Natural killer cell treated with Interleukin-12 subunit alpha and Interleukin-12 subunit beta and Interleukin-15 and Interleukin-18, amount 100 ng/mL, for 72 hours (primary cell): ENCODE measurements at places on chromosomes 5 and 9. TPM values are rescaled to one million over a fixed set of nuclear protein-coding genes. Genes with fewer than 3 reads are reported as not detected.

DNA sequence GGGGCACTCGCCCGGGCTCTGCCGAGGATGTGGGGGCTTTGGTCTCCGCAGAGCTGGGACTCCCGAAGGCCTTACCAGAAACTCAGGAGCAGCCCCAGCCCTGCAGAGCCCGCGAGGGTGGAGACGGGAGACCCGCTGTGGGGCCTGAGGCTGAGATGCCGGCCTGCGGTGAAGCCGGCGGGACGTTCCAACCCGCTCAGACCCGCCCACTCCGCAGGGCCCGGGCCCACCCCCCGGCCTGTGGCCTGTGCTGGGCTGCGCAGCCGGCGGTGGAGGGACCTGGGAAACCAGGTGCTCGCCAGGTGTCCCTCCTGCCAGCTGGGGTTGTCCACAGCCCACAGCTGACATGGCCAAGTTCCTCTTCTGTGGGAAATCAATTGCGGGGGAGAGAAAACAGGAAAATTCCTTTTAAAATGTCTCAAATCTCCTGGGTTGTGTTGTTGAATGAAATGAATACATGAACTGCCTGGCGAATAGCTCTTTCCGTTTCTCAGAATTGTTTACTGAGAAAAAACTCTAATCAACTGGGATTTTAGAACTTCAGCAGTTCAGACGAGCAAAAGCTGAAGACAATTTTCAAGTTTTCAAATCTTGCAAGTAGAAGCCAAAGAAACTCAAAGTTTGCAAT lies 49.0 kb upstream of the IRX4 start:
- DNase-seq = no peak
- no peak overlapping the region for H3K4me3 ChIP-seq

GRCh38 chr5:63958654-63959053 lies 3.6 kb downstream of the HTR1A start:
- H3K4me3 ChIP-seq = no peak overlapping the region
- no peak for DNase-seq
- no peak overlapping the region for H3K27ac ChIP-seq
- H3K27me3 ChIP-seq = peaks cover 11% of the 10 kb centered on the region
- H3K36me3 ChIP-seq = peaks cover 13% of the 10 kb centered on the region

DNA sequence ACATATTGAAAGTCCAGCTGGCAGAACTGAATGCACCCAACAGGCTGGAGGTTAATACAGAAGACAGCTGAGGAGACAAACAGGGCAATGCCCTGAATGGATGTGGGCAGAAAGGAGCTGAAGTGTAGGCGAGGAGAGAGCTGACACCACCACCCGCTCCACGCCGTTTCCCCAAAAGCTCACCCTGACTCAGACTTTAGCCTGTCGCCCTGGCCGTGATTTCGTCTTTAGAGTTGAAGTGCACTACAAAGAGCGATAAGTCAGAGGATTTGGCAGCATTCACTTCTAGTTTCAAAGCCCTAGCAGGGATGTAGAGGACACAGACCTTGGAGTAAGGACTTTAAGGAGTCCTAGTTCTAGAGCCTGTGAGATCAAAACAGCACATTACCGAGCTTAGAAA lies 2.2 kb upstream of the ERAP1 start:
- no peak for DNase-seq
- no peaks in the 10 kb centered on the region for H3K27me3 ChIP-seq
- no peaks in the 10 kb centered on the region for H3K36me3 ChIP-seq
- H3K4me3 ChIP-seq = peak overlapping the region; percentile 55

DNA sequence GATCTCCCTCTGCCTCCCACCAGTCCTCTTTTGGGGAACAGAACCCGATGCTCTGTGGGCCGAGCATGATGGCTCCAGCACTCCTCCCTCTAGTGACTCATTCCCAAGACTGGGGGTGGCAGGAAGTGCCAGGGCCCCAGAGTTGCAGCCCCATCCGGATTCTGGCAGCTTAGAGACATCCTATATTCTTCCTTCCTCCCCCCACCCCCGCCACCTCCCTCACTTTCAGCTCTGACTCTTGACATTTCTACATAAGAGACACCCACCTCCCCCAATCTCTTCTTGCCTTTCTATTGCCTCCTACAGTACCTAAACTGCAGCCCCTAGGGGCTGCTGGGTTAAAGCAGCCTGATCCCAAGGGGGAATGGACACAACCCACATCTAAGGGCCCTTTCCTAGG lies 47.1 kb upstream of the MATR3 start:
- H3K27me3 ChIP-seq = no peaks in the 10 kb centered on the region
- H3K4me1 ChIP-seq = peaks cover 12% of the 10 kb centered on the region
- peak overlapping the region; percentile 52 for H3K27ac ChIP-seq

DNA sequence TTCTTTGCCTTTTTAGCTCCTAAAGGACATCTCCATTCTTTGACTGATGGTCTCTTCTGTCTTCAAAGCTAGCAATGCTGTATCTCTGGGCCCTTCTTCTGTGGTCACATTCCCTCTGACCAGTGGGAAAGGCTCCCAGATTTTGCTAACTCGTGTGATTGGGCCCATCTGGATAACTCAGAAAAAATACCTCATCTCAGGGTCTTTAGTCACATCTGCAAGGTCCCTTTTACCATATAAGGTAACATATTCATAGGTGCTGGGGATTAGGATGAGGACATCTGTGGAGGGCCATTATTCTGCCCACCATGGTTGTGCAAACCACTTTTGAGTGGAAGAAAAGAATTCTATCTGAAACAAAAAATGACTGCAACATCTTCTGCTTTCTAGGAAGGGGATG lies 76.3 kb upstream of the MAMDC2 start:
- no peaks in the 10 kb centered on the region for H3K36me3 ChIP-seq
- no peak overlapping the region for H3K4me3 ChIP-seq
- no peak overlapping the region for H3K27ac ChIP-seq
- H3K27me3 ChIP-seq = peaks cover 4% of the 10 kb centered on the region
- DNase-seq = no peak

DNA sequence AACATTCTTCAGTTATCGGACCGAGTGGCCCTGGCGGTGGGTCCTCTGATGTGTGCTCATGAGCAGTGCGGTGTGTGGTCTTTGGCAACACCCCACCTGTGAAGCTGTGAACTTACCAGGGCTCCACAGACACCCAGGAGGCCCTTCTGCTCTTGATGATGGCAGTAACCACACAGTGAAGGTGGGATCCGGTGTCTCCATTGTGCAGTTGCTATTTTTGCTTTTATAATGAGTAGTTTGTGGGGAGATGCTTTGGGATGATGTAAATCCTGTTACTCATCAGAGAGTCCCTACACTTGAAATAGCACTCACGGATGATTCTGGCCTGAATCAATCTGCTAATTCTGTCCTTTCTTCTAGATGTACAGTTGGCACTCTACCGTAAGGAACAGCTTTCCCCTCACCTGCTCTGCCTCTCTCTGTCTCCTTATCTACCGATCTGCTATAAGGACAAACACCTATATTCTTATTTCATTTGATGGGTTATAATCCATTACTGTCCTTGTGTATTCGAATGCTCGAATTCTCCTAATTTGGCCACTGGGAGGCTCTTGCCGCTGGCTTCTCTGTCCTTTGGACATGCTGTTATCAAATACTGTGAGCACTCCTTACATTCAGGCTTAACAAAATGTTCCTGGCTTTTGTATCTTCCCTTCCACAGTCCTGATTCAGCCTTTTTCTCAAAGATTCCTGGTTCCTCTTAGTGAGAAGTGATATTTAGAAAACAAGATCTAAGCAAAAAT lies 20.2 kb downstream of the ATPSCKMT start:
- H3K27ac ChIP-seq = no peak overlapping the region
- H3K4me1 ChIP-seq = no peaks in the 10 kb centered on the region
- H3K4me3 ChIP-seq = no peak overlapping the region
- H3K27me3 ChIP-seq = no peaks in the 10 kb centered on the region

- H3K27ac ChIP-seq = no peak overlapping the region
- no peaks in the 10 kb centered on the region for H3K4me1 ChIP-seq
- no peak for DNase-seq
- H3K4me3 ChIP-seq = no peak overlapping the region
Observed at GRCh38 chr5:137072361-137073115, 426.6 kb downstream of the SPOCK1 start.

GRCh38 chr5:136195971-136196820 lies 3.2 kb upstream of the SMIM32 start:
- H3K4me3 ChIP-seq = no peak overlapping the region
- peaks cover 5% of the 10 kb centered on the region for H3K4me1 ChIP-seq
- no peak overlapping the region for H3K27ac ChIP-seq
- DNase-seq = no peak
- peaks cover 32% of the 10 kb centered on the region for H3K27me3 ChIP-seq
- H3K36me3 ChIP-seq = no peaks in the 10 kb centered on the region

GRCh38 chr5:98795243-98795642 lies 21.8 kb downstream of the RGMB start:
- H3K36me3 ChIP-seq = no peaks in the 10 kb centered on the region
- DNase-seq = no peak
- no peak overlapping the region for H3K4me3 ChIP-seq
- no peaks in the 10 kb centered on the region for H3K4me1 ChIP-seq
- H3K27ac ChIP-seq = no peak overlapping the region

- H3K27me3 ChIP-seq = peaks cover 8% of the 10 kb centered on the region
- no peaks in the 10 kb centered on the region for H3K36me3 ChIP-seq
- H3K4me3 ChIP-seq = no peak overlapping the region
- no peak for DNase-seq
Observed at GRCh38 chr9:93397661-93398373, 53.7 kb upstream of the FAM120A start.

GRCh38 chr9:89435071-89435823 lies 62.7 kb downstream of the SEMA4D start:
- no peaks in the 10 kb centered on the region for H3K36me3 ChIP-seq
- H3K27ac ChIP-seq = no peak overlapping the region
- peaks cover 51% of the 10 kb centered on the region for H3K4me1 ChIP-seq
- no peaks in the 10 kb centered on the region for H3K27me3 ChIP-seq

DNA sequence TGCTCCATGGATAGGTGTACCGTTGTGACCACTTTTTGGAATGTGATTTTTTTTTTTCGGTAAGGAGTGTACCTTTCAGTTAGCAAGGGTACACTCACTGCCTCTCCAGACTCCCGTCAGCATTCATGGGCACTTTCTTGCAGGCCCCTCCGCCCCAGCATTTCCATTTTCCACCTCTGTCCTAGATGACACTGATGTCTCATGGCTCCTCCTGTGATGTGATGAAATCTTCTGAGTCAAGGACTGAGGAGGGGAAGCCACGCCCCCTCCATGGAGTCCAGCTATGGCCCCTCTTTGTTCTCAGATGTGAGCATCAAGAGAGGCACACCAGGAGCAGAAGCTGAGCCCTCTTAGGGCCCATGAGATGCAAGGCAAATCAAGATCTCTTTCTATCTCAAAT lies 61.8 kb downstream of the CTSL start:
- H3K4me3 ChIP-seq = no peak overlapping the region
- H3K27me3 ChIP-seq = peaks cover 15% of the 10 kb centered on the region
- peaks cover 10% of the 10 kb centered on the region for H3K4me1 ChIP-seq
- H3K36me3 ChIP-seq = no peaks in the 10 kb centered on the region
- DNase-seq = no peak

- peaks cover 12% of the 10 kb centered on the region for H3K4me1 ChIP-seq
Observed at GRCh38 chr5:135543001-135543484, 7.3 kb upstream of the NEUROG1 start.

DNA sequence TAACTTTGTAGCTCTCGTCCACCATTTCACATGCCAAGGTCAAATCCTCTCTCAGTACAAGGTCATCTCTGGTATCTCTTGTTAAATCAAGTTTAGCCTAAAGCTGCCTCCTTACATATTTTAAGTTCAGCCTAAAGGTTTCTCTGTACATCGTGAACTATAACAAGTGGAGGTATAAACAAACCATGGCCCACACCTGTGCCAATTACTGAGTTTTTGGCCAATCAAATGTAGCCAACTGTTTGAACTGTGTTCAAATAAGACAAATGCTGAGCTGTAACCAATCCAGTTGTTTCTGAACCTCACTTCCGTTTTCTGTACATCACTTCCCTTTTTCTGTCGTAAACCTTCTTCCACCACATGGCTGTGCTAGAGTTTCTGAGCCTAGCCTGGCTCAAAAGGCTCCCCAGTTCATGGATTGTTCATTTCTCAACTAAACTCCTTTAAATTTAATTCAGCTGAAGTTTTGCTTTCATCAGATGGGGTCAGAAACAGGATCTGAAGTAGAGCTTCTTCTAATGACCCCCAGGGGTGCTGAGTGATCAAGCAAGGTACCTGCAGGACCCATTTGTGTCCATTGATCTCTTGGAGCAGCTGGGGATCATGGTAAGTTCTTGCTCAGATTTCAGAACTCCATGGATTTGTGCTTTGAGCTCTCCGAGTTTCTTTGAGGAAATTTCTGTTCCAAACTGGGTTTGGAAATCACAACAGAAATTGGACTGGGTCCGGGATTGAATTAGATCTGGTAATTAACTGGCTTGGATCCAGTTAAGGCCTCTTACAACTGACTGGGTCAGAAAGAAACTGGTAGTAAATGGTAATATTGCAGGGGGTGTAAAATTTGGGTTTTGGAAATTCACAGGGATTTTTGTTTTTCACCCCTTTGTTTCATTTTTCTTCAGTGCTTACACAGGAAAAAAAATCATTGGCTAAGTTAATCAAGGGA lies 11.0 kb upstream of the NANS start:
- H3K36me3 ChIP-seq = peaks cover 16% of the 10 kb centered on the region
- peaks cover 21% of the 10 kb centered on the region for H3K4me1 ChIP-seq
- H3K27me3 ChIP-seq = peaks cover 2% of the 10 kb centered on the region
- H3K4me3 ChIP-seq = peak overlapping the region; percentile 88

DNA sequence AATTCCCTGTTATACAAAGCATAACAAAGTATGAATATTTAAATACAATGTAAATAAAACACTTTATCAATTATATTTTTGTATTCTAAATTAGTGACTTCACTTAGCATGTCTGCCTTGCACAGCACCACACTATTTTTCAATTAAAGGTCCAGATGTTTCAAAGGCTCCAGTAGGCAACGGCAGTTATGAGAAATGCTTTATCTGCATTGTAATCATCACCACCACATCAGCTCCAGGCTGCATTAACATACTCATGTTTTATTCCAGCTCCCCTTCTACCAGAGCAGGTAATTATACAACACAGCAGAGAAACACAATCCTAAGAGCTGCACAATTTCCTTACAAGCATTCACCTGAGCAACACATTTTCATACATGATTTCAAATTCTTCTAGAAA lies 102.8 kb downstream of the MAPKAP1 start:
- H3K36me3 ChIP-seq = no peaks in the 10 kb centered on the region
- H3K27me3 ChIP-seq = no peaks in the 10 kb centered on the region
- H3K4me3 ChIP-seq = no peak overlapping the region

GRCh38 chr9:131481441-131482342 lies 21.0 kb upstream of the POMT1 start:
- no peaks in the 10 kb centered on the region for H3K4me1 ChIP-seq
- H3K27ac ChIP-seq = no peak overlapping the region
- DNase-seq = peak; percentile 13

Gene CETN3
- total RNA-seq = 23.3 TPM

Gene TXN
- total RNA-seq = 229 TPM

Gene ADAMTS2
- total RNA-seq = not detected

Gene IL7R
- 2.3 TPM for total RNA-seq

Gene HOMER1
- total RNA-seq = 4.6 TPM

Gene WDR31
- 0.83 TPM for total RNA-seq

Gene PRUNE2
- 0.45 TPM for total RNA-seq

Gene FOXD4
- total RNA-seq = 0.22 TPM

Gene PFN3
- total RNA-seq = not detected

Gene AIF1L
- total RNA-seq = not detected

Gene PTGDS
- total RNA-seq = 1.7 TPM

Gene GRIA1
- not detected for total RNA-seq

Gene CAAP1
- total RNA-seq = 15.8 TPM
